Glutamatergic neuron (in vitro differentiated cells): ENCODE measurements at places on chromosomes 7 and 10. TPM values are rescaled to one million over a fixed set of nuclear protein-coding genes. Genes with fewer than 3 reads are reported as not detected.

The PYROXD2 gene
- total RNA-seq: 5.5 TPM

The TRIM56 gene
- total RNA-seq: 0.61 TPM

The MUC3A gene
- total RNA-seq: 6.3 TPM

The NRP1 gene
- total RNA-seq: 100 TPM

The CREB5 gene
- 50.4 TPM for total RNA-seq

The SLC35G1 gene
- total RNA-seq: 3.0 TPM

The CUL1 gene
- total RNA-seq: 65.0 TPM

DNA sequence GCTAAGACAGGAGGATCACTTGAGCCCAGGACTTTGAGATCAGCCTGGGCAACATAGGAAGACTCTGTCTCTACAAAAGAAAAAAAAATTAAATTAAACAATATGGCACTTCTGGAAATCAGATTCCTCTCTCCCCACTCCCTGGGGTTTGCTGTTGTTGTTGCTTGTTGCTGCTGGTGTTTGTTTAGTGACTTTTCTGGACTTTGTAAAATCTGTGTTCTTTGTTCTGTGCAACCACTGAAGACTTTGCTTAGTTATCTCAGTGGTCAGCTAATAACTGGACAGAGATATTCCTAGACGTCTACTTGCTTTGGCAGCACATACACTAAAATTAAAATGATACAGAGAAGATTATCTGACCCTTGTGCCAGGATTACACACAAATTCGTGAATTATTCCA lies 10.3 kb upstream of the WIPI2 start:
- DNase-seq: no peak

- no peak for DNase-seq
These were observed 88.8 kb upstream of the MDFIC start for GRCh38 chr7:114832906-114833595.

DNA sequence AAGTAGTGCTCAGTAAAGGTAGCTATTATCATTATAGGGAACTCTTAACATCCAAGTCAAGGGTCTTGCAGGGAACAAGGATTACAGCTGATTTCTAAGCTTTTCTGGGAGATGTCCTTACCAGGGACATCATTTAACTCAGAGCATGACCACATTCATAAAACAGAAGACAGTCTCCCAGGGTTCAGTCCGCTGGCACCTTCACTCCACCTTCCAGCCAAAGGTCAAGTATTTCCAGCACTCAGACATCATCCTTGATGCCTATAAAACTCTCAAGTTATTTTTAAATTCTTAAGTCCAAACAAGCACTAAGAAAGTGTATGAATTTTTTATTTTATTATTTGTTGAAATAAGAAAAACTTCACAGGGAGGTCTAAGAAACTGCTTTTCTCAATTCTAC lies 119.7 kb upstream of the KMT2E start:
- DNase-seq: no peak

- DNase-seq: no peak
These were observed 108.7 kb upstream of the GLI3 start for GRCh38 chr7:42345478-42346299.

DNA sequence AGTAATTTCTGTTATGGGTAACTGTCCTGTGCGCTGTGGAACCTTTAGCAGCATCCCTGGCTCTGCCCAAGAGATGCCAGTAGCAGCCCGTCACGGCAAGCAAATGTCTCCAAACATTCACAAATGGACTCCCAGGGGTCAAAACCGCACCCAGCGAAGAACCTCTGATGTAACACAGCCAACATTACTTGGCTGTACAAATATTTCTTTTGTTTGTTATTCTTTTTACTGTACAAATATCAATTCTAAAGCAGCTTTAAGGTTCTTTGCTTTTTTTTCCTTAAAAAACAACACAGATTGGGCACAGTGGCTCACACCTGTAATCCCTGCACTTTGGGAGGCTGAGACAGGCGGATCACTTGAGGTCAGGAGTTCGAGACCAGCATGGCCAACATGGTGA lies 182.5 kb downstream of the KMT2E start:
- DNase-seq: no peak

- peak; percentile 53 for DNase-seq
These were observed 11.2 kb upstream of the SLC35B4 start for GRCh38 chr7:134327896-134328295.

GRCh38 chr10:16521311-16522016 lies at the start of gene C1QL3:
C1QL3 (minus strand) TSS chr10:16521879; CDS start chr10:16521065, 814 bp downstream.
- DNase-seq: peak; percentile 51

DNA sequence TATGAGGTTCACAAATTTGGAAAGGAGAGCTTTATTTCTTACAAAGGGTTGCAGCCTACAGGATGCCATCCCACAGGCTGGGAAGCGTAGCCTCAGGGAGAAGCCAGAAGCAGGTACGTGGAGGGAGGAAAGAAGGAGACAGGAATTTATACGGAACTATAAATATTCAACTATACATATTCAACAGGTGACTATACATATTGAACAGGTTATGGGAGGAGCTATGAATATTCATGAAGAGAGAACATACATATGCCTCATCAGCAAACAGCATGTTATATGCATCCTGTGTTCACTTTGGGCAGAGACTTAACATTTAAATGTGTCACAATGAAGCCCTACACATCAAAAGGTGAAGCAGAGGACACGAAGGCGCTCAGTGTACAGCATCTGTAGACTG lies 40.5 kb upstream of the LMTK2 start:
- DNase-seq: no peak

DNA sequence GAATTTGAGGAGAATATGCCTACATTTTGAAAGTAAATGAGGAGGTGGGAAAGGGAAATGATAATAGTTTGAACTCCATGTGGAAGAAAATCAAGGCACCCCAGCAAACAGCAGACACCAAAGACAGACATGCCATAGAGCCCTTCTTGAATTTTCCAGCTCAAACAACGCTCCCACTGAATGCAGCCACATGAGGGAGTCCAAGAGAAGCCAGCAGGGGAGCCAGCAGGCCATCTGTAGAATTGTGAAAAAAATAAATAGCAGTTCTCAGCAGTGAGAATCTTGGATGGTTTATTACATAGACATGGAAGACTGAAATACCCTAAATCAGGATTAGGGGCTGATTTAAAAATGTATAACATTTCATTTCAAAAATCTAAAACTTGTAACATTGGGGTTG lies 1567.3 kb upstream of the LRRTM3 start:
- peak; percentile 40 for DNase-seq

DNA sequence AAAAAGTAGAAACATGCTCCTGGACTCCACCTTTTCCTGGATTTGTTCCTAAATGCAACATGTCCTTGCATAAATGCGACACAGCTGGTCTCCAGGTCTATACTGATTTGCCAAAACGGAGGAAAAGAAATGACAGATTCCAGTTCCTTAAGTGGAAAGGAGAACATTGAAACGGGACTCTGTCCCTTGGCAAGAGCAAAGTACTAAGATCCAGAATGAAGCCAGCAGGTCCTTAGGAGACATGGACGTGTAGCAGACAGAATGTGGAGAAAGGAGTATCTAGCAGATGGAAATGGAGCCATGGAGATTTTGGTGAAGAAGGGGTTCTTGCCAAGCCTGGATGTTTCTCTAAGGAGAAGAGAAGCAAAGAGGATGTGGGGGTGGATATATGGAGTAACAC lies 16.2 kb downstream of the PIP start:
- no peak for DNase-seq

GRCh38 chr7:88826222-88826621 lies 30.7 kb upstream of the TEX47 start:
- DNase-seq: no peak

DNA sequence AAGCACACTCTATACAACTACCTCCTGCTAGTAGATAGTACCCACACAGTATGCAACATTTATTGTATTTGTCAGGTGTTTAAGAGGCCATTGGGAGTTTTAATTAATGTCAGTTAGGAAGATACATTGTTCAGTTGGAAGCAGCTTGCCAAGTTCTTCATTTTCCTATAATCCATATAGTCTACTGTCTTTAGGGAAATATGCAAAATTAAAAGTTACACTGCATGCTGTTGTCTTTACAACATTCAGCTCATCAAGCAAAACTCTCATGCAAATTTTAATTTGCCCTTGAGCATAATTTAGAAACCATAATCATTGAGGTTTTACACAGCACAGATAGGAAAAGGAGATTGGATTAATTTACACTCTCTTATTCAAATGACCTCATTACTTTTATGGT lies 17.4 kb downstream of the FOXP2 start:
- DNase-seq: no peak

- no peak for DNase-seq
These were observed 115.9 kb downstream of the MICU1 start for GRCh38 chr10:72509941-72510340.

- DNase-seq: no peak
These were observed 107.6 kb upstream of the PRSS58 start for GRCh38 chr7:142365410-142365842.

DNA sequence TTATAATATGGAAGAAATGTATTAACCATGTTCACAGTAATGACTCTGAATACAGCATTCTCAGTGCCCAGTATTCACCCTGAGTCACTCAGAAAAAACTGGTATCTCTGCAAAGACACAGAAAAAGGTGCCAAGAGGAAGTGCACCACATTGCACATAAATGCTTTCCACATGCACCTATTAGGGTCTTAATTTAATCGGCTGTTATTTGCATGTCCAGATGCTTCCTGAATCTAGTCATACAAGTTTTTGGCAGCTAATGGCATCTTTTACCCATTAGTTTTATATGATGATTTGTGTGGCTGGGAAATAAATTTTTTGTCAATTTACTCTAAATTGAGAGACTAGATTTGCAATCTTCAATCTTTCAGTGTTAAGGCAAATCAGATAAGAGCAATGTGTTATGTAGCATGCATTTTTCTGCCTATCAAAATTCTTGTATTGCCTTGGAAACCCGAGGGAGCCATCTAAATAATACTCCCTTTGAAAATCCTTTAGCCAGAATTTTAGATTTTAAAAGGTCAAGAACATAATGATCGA lies 58.2 kb downstream of the ZNF680 start:
- no peak for DNase-seq
